T-helper 17 cell (primary cell): ENCODE measurements at places on chromosomes 2 and 18.

DNA sequence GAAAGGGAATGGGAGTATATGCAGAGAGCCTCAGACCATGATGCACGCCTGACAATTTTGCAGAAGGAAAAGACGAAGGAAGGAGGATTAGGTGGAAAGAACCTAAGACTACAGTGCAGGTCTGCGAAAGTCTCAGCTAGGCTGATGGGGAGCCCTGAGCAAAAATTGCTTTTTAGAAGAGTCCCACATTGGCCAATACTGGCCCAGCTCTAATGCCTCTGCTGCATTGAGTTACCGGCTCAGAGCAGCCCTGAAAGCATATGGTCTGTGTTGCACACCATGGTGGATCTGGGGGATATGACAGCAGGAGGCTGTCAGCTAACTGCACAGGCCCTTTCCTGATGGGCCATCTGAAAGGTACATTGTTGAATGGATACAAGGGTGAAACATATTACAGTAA is 48.3 kb upstream of the CAVIN2 start:
- DNase-seq = no peak

DNA sequence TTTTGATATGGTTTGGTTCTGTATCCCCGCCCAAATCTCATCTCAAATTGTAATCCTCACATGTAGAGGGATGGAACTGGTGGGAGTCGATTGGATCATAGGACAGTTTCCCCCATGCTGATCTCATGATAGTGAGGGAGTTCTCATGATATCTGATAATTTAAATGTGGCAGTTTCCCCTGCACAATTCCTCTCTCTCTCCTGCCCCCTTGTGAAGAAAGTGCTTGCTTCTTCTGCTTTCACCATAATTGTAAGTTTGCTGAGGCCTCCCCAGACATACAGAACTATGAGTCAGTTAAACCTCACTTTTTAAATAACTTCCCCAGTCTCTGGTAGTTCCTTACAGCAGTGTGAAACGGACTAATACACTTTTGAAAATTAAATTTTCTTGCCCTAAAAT is 12.3 kb upstream of the KCNJ3 start:
- no peak for DNase-seq

- no peak for DNase-seq
These were observed 79.9 kb upstream of the MYT1L start for GRCh38 chr2:2410987-2411386.

DNA sequence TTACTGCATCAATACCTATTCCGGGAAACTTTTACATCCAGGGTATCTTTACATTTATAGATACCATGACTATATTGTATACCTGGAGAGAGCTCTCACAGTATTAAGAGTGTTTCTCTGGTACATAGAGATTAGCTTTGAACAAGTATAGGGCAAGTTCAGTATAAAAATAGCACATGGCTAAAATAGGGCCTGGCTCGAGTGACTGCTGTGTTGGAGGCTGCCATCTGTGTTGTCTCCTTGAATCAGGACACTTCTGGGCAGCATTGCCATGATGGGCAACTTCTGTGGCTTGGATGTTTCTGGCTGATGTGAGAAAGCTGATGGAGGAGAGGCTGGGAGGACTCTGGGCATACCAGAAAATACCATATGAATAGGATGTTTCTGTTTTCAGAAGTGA is 18.7 kb downstream of the ARHGAP28 start:
- DNase-seq = no peak

GRCh38 chr2:20578266-20578894 is 72.5 kb downstream of the HS1BP3 start:
- no peak for DNase-seq

- no peak for DNase-seq
These were observed 117.5 kb downstream of the GALNT14 start for GRCh38 chr2:31020713-31021112.

GRCh38 chr2:127638361-127639110 is 7.4 kb upstream of the GPR17 start:
- DNase-seq = no peak

DNA sequence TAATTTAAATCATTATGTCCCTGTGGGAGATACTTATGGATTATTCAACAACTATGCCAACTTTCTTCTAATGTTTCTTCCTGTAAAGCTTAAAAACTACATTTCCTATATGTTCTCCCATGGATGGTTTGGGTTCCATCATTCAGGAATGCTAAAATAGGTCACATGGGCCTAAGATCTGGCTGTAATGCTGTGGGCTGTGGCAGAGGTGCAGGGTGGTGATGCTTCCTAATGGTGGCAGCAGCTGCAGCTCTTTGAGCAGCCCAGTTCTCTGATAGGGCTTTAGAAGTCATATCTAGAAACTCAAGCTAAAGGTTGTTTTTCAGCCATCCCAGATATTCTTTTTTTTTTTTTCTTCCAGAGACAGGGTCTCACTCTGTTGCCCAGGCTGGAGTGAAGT is 266.1 kb downstream of the ZNF385B start:
- DNase-seq = no peak
